Natural killer cell treated with Interleukin-12 subunit alpha and Interleukin-12 subunit beta and Interleukin-15 and Interleukin-18, amount 100 ng/mL, for 72 hours (primary cell): ENCODE measurements at places on chromosomes 6 and 20.
A peak's percentile ranks its signal among the peaks of the same experiment; 100 is the strongest.

- no peaks in the 10 kb centered on the region for H3K27me3 ChIP-seq
- H3K4me3 ChIP-seq: no peak overlapping the region
- no peak for DNase-seq
- peak overlapping the region; percentile 1 for H3K27ac ChIP-seq
These were observed 43.8 kb downstream of the RALGAPA2 start for GRCh38 chr20:20668639-20669038.

GRCh38 chr6:158910484-158911440 lies 89.2 kb downstream of the RSPH3 start:
- DNase-seq: no peak
- peaks cover 29% of the 10 kb centered on the region for H3K4me1 ChIP-seq
- H3K27me3 ChIP-seq: no peaks in the 10 kb centered on the region

DNA sequence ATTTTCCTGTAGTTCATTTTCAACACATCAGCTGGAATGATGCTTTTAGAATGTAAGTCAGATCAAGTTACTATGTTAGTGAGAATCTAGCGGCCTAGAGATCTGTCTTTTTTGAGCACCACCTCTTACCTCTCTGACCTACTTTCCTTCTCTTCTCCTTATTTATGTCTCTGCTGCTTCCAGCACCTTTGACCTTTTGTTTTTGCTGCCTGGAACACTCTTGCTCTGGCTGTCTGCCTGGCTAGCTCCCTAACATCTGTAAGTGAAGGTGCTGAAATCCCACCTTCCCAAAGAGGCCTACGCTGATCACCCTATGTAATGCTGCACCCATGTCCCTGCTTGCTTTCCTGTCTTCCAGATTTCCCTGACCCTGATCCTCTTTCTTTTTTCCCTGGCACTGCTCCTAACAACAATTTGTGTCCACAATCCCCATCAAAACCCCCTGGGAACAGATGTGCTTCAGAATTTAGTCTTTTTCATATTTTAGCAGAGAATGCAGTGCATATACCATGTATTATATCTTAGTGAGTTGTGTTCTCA lies 87.8 kb downstream of the RFPL4B start:
- no peaks in the 10 kb centered on the region for H3K27me3 ChIP-seq
- DNase-seq: no peak

DNA sequence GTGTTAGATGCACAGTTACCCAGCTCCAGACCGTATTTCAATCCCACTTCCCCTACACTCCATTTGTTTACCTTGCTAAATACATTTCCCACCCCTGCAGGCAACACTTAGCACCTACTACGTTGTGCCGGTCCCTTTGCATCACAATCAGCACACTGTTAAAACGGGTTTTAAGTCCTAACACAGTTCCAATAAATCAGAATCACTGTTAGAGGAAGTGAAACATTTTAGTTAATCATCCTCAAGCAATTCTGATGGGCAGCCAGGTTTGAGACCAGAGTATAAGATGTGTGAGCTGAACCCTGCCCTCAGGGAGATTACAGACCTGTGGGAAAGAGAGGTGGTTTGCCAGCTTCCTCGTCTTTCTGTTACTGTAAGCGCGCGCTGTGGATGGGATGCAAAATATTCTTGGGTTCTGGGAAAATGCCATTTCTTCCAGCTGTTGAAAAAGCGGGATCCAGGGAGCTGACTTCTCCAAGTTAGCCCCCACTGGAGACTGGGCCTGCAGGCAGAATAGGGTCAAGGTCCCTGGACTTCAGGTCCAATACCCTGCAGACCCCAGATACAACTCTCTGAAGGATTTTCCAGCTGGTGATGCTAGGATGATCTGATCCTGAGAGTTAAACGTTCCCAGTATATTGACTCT lies 3.1 kb downstream of the ZCCHC3 start:
- no peak for DNase-seq
- peak overlapping the region; percentile 98 for H3K4me3 ChIP-seq
- H3K4me1 ChIP-seq: peaks cover 40% of the 10 kb centered on the region
- no peak overlapping the region for H3K27ac ChIP-seq
- peaks cover 18% of the 10 kb centered on the region for H3K36me3 ChIP-seq
- no peaks in the 10 kb centered on the region for H3K27me3 ChIP-seq

- peaks cover 3% of the 10 kb centered on the region for H3K27me3 ChIP-seq
- H3K36me3 ChIP-seq: no peaks in the 10 kb centered on the region
- no peak for DNase-seq
- H3K27ac ChIP-seq: no peak overlapping the region
- H3K4me3 ChIP-seq: no peak overlapping the region
These were observed 191.3 kb upstream of the ARG1 start for GRCh38 chr6:131381709-131382093.

DNA sequence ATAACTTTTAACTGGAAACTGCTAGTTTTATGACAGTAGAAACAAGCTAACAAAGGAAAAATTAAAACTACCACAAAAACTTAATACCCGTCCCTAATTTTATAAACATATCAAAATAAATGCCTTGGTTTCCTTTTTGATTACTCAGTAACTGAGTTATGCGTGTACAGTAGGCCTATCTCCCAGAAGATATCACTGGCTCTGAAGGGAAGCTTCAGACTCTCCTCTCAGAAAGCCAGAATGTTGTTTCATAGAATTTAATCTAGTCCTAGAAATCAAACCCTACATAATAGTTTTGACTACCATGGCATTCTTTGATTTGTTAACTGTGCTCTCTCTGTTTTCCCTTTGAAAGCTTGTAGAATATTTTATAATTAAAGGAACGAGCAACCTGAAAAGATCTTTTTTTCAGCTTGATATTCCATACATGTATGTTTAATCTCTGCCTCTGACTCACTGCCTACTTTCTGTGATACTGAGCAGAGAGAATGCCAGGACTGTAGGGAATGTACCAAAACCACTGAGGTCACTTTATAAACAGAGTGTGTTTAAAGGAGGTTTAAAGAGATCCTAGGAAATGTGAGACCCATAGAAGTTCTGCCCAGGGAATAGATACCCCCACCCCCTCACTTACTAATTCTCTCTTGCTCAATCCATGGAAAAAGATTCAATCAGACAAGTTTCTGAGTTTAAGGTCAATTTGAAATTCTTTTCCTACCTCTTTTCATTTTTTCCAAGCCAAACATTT lies 311.5 kb downstream of the HDGFL1 start:
- no peak for DNase-seq
- no peaks in the 10 kb centered on the region for H3K4me1 ChIP-seq
- no peaks in the 10 kb centered on the region for H3K27me3 ChIP-seq
- no peak overlapping the region for H3K27ac ChIP-seq
- no peak overlapping the region for H3K4me3 ChIP-seq

DNA sequence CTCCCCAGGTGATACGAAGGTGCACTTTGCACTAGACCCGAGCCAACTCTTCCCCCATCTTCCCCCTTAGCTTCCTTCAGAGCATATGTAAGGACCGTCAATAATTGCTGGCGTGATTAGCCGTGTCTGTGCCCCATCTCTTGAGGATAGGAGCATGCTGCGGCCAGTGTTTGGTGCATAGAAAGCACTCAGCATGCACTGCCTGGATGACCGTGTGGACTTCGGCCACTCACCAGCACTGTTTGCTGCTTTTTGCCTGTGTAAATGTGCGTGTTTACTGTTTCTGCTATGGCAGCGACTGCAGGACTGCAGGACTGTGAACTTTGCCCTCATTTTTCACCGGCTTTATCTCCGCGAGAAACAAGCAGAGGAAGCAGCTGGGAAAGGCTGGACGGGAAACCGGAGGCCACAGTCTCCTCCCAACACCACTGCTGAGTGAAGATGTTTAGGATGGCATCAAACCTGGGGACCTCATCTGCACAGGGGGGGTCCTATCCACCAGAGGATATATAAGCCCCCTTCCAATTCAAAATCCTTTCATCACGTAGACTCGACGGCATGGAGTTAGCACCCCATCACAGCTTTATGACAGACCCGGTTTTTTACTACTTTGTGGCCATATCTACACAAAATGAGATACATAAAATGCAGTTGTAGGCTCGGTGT lies 150.6 kb upstream of the AFDN start:
- H3K36me3 ChIP-seq: peaks cover 9% of the 10 kb centered on the region
- H3K4me3 ChIP-seq: no peak overlapping the region

DNA sequence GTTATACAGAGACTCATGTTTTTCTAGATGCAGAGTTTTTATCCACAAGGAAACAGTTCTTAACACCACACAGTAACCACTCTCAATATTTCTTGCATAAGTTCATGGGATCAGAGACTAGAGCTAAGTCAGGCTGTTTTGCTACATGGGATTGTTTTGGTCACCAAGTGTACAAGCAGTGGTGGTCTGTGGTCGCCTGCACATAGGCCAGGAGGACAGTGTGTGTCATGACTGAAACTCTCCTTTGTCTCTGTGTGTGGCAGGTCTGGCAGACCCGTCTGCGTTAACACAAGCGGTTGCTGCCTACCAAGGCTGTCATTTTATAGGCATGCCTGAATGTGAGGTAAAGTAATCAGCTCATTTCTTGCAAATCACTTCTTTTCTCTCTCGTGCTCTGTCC lies 18.9 kb downstream of the WRNIP1 start:
- H3K36me3 ChIP-seq: no peaks in the 10 kb centered on the region
- H3K27ac ChIP-seq: no peak overlapping the region
- H3K4me1 ChIP-seq: peaks cover 29% of the 10 kb centered on the region
- no peak for DNase-seq
- H3K4me3 ChIP-seq: no peak overlapping the region
- no peaks in the 10 kb centered on the region for H3K27me3 ChIP-seq

DNA sequence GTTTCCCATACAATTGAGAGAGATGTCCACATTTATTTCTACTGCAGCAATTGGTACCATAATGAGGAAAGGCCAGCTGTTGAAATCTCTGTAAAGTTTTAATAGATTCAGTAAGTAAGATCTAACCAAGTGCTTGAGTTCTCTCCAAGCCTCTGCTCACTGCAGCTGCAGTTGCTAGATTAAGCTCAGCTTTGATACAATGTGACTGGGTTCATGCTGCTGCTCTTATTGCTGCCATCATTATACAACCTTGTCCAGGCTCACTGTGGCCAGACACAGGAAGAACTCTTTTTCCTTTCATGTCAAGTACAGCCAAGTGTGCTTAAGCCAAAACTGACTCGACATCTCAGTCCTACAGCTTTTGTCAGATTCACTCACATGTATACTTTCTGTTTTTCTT lies 423.5 kb downstream of the GJA1 start:
- no peaks in the 10 kb centered on the region for H3K27me3 ChIP-seq
- no peak overlapping the region for H3K4me3 ChIP-seq
- no peak for DNase-seq
- H3K4me1 ChIP-seq: no peaks in the 10 kb centered on the region

- H3K4me3 ChIP-seq: no peak overlapping the region
- no peak overlapping the region for H3K27ac ChIP-seq
- DNase-seq: no peak
- H3K27me3 ChIP-seq: no peaks in the 10 kb centered on the region
- no peaks in the 10 kb centered on the region for H3K4me1 ChIP-seq
These were observed 891.7 kb downstream of the C6orf118 start for GRCh38 chr6:164417537-164418261.

DNA sequence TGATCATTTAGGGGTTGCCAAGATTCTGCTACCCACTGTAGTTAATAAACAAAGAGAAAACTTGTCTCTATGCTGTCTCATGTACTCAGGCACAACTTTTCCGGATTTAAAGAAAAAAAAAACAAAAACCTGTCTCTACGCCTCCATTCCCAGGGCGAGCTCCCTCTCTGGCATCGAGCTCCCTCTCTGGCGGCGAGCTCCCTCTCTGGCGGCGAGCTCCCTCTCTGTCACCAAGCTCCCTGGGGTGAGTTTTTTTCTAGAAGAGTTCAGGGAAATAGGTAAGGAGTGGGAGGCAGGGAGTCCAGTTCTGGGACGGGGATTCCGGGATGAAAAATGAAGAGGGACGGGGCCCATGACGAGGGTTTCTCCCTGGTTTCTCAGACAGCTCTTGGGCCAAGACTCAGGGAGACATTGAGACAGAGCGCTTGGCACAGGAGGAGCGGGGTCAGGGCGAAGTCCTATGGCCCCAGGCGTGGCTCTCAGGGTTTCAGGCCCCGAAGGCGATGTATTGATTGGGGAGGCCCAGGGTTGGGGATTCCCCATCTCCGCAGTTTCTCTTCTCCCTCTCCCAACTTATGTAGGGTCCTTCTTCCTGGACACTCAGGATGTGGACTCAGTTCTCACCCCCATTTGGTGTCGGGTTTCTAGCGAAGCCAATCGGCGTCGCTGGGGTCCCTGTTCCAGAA lies 16.5 kb upstream of the HLA-A start:
- DNase-seq: no peak
- H3K4me1 ChIP-seq: peaks cover 5% of the 10 kb centered on the region
- no peaks in the 10 kb centered on the region for H3K27me3 ChIP-seq
- no peaks in the 10 kb centered on the region for H3K36me3 ChIP-seq
- H3K27ac ChIP-seq: peak overlapping the region; percentile 83

DNA sequence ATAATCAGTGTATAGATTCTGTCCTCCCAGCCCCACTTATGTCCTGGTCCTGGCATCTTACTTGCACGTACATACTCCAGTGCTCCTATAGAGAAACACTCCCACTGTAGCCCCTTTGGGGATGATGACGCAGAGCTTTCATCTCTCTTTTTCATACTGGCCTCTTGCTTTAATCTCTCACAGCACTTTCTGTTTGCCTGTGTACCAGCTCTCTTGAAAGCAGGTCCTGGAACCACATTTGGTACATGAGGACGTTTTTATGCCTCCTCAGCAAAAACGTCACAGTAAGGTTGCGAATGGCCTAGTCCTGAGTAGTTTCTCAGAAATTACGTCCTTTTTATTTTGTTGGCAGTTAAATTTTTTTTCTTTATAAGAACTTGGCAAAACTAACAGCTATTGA lies 10.8 kb downstream of the L3MBTL3 start:
- H3K4me3 ChIP-seq: no peak overlapping the region
- no peak for DNase-seq
- peak overlapping the region; percentile 81 for H3K27ac ChIP-seq
- H3K27me3 ChIP-seq: no peaks in the 10 kb centered on the region

DNA sequence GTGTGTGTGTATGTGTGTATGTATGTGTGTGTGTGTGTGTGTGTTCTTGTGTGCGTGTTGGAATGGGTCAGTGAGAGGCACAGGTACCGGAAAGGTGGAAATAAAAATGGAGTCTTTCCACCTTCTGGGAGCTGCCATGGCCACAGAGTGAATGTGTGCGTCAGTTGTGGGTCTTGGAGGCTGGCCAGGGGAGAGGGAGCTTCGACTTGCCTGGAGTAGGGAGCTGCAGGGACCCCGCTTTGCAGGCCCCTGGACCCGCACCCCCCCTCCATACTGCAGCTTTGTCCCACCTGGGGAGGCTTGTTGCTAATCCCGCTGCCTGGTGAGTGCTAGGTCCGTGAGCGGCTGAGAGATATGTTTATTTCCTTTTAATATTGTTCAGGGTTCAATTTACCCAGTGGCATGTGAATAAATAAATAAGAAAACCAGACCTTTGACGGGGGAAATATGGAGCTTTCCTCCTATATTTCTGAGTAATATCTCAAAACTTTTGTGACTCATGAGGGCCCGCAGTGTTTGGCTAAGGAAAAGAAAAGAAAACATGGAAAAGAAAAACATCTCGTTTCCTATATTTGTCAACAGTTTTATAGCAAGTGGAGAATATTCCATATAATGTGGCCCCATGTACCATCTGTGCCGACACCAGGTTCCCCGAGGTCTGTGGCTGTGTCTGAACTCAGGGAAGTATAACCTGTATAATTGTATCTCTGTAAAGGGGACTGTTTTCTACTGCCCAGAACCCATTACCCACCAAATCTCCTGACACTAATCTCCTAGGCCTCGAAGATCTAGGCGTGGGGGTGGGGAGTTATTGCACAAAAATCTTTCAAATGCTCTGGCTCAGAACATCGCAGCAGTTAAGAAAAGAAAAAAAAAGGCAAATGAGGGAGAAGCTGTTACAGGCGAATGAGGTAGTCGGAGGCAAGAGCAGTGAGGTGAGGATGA lies 24.6 kb upstream of the CCDC167 start:
- H3K4me3 ChIP-seq: no peak overlapping the region
- H3K27me3 ChIP-seq: peaks cover 19% of the 10 kb centered on the region
- peak overlapping the region; percentile 40 for H3K27ac ChIP-seq
- no peak for DNase-seq
- peaks cover 26% of the 10 kb centered on the region for H3K4me1 ChIP-seq
